Hippocampal formation (tissue), 2 donors: ENCODE measurements at places on chromosomes 16 and 17.

- DNase-seq, result peak; percentile 37
Observed at GRCh38 chr17:57562184-57562698, 182.9 kb downstream of the CCDC182 start.

- DNase-seq, result peak; percentile 18
Observed at GRCh38 chr17:3665834-3666233, 2.5 kb downstream of the TAX1BP3 start.

- DNase-seq, result no peak
Observed at GRCh38 chr17:58330538-58330996, 2.0 kb upstream of the TSPOAP1 start.

DNA sequence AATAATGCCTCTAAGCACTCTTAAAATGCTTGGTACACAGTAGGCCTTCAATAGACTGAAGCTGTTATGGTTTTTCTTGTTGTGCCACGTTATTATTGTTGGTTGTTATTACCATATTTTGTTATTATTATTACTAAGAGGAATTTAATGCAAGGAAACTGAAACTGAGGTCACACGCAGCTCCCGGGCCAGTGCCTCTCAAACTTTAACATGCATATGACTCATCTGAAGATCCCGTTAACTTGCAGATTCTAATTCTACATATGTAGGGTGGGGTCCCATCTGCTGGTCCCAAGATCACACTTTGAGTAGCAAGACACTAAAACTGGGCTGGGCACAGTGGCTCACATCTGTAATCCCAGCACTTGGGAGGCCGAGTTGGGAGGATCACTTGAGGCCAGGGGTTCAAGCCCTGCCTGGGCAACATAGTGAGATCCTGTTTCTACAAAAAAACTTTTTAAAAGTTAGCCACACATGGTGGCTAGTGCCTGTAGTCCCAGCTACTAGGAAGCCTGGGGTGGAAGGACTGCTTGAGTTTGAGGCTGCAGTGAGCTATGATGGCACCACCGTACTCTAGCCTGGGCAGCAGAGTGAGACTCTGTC, 888 bp downstream of the ACSM5 start:
- DNase-seq, result no peak

DNA sequence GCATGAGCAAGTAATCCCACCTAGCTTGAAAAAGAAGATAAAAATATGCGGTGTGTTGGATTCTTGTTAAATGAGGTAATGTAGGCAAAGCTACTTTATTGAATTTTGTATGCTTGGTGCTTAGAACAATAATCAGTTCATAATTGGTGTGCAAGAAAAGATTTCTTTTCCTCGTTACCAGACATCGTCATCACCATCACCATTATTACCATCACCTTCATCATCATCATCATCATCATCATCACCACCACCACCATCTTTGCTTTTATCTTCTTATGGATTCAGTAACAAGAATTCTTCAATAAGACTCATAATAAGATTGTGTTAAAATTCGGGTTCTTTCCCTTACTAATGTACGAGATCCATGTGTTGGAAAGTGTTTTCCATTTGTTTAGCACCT, 173.7 kb downstream of the RBFOX1 start:
- no peak for DNase-seq

- no peak for DNase-seq
Observed at GRCh38 chr17:38568274-38568673, 37.5 kb downstream of the SRCIN1 start.

GRCh38 chr17:60610473-60610872, 10.5 kb downstream of the PPM1D start:
- no peak for DNase-seq

- DNase-seq, result peak; percentile 50
Observed at GRCh38 chr17:40056379-40057015, 2.3 kb upstream of the MED24 start.

- DNase-seq, result no peak
Observed at GRCh38 chr17:59278406-59278805, 53.0 kb upstream of the YPEL2 start.

- DNase-seq, result no peak
Observed at GRCh38 chr17:58120195-58120822, 27.9 kb upstream of the OR4D1 start.

DNA sequence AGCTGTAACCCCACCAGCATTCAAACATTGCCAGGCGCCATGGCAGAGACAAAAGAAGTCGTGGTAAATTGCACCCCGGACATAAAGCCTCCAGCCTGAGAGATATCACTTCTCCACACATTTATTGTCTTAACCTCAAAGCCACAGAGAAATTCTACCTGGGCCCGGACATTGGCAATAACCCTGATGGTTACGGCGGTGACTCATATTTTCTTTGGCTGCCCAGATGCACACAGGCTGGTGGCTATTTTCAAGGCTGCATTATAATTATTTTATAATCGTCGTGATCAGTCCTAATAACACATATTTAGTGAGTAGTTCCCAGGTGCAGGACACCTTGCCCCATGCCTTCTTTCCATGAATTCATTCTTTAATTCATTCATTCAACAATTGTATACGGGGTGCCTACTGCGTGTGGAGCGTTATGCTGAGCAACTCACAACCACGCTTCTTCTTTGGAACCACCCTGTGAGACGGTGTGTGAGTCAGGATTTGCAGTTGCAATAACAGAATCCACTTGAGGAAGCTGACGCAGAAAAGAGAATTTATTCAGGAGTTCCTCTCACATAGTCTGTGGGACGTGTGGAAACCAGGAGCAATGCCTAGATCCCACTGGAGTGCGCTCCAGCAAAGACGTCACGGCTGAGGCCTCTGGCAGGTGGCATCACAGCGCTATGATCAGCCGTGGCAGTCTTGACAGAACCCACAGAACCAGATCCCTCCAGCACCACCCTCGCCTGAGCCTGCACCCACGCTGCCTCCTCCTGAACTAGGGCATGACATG, 245.7 kb downstream of the FOXL1 start:
- no peak for DNase-seq

GRCh38 chr17:38590988-38591758, 14.6 kb downstream of the SRCIN1 start:
- no peak for DNase-seq

- DNase-seq, result no peak
Observed at GRCh38 chr17:49523706-49524472, 28.8 kb downstream of the NGFR start.

DNA sequence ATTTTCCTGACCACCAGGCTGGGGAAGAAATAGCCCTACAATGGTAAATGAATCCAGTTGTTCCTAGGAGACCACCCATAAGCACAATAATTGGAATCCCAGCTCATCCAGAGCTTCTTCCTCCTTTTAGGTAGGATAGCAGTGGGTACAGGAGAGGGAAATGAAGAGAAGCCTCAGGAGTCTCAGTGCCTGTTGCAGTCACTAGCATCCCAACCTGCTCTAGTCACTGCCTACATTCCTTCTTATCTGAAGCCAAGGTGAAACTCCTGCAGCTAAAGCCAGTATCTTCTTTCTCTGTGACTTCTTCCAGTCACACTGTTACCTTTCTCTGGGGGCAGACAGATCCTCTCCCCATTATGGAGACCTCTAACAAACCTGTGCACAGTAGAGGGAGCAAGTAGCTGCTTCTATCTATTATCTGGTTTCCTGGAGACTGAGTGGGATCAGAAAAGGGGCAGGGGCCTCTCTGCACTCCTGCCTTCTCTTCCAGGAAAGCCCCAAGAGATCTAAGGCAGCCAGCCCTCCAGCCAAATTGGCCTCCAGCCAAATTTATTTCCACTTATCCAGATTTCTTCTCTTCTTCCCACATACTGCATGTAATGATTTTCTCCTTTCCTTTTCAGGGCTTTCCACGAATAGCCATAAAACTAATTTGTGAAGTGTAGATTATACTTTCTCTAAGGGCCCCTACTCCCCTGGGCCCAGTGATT, 85.5 kb downstream of the SSH2 start:
- DNase-seq, result no peak

GRCh38 chr16:72442385-72443158, 270.6 kb upstream of the PMFBP1 start:
- DNase-seq, result no peak

DNA sequence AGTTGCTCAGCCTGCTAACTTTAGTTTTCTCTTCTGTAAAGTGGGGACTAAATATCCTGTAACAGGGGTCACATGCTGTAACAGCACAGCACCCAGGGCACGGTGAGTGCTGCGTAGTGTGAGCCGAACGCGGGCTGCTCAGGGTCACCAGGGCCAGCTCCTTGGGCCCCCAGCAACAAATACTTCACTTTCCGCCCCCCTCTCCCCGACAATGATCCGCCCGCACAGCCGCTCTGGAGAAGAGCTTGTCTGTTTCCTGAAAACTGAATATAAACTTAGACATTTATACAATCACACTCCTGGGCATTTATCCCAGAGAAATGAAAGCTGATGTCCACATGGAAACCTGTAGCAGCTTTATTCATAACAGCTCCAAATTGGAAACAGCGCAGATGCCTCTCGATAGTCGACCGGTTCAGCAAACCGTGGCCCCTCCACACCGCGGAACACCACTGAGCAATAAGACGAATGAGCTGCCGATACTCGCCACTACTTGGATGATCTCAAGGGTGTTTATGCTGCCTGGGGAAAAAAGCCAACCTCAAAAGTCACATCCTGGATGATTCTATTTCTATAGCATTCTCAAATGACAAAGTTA, 267.2 kb downstream of the PARN start:
- no peak for DNase-seq

DNA sequence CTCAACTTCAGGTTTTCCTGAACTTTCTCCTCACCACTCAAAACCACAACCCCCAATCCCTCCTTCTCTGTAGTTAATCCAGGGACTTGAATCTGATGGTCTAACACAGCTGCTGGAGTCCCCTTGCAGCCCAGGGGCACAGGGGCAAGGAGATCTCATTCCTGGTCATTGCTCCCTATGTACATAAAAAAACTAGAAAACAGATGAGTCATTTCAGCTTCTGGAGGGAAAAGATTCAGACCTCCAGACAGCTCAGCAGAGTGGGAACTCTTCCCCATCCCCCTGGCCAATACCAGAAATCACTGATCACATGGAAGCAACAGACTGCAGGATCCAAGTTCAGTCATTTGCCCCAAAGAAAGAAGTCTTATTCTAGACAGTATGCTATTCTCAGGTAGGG, 62.1 kb downstream of the DYNLRB2 start:
- no peak for DNase-seq

- DNase-seq, result no peak
Observed at GRCh38 chr16:86504315-86505184, 5.8 kb upstream of the FOXF1 start.

GRCh38 chr16:959232-960040, 11.3 kb downstream of the LMF1 start:
- DNase-seq, result no peak
